ENCODE measurements at places on chromosomes 6 and 20. TPM values are rescaled to one million over a fixed set of nuclear protein-coding genes. Genes with fewer than 3 reads are reported as not detected.

DNA sequence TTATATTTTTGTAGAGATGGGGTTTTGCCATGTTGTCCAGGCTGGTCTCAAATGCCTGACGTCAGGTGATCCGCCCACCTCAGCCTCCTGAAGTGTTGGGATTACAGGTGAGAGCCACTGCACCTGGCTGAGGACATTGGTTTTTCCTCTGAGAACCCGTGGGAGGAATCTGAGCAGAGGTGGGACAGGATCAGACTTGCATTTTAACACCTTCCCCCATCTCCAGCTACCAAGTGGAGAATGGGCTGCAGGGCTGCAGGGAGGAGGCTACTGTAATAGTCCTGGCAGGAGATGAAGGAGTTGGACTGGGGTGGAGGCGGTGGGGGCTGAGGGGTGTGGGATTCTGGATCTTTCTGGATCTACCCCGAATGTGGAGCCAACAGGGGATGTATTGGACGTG, 24.5 kb downstream of the FAM110A start:
- H3K4me3 ChIP-seq, result no peak overlapping the region
- no peaks in the 10 kb centered on the region for H3K27me3 ChIP-seq
- no peak for DNase-seq
- peaks cover 27% of the 10 kb centered on the region for H3K4me1 ChIP-seq
- H3K36me3 ChIP-seq, result no peaks in the 10 kb centered on the region

DNA sequence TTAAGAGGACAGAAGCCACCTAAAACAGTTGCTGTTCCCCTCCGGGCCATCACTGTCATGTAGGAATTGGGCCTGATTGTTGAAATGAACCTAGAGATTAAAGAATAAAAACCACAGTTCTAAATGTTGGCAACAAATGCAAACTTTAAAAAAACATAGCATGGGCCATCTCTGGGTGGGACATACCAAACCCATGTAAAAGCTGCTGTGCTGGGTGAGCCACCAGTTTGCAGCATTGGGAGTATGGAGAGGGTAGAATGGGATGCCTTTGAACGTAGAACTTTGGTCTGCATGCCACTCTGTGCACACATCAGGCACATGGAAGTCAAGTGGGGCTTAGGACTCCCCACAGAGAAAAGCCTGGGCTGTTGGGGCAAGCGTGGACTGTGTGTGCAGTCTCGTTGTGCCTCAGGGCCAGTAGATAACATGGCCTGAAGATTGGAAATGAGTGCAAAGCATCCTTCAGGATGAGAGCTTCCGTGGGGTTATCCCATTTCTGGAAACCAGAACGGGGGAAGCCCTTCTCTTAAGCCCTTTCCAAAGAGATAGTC, 28.1 kb downstream of the EPB41L1 start:
- DNase-seq, result no peak
- no peak overlapping the region for H3K27ac ChIP-seq
- no peaks in the 10 kb centered on the region for H3K36me3 ChIP-seq
- no peaks in the 10 kb centered on the region for H3K27me3 ChIP-seq
- H3K4me3 ChIP-seq, result no peak overlapping the region
- H3K4me1 ChIP-seq, result no peaks in the 10 kb centered on the region

- no peaks in the 10 kb centered on the region for H3K36me3 ChIP-seq
- H3K4me3 ChIP-seq, result no peak overlapping the region
- H3K27me3 ChIP-seq, result no peaks in the 10 kb centered on the region
- no peak for DNase-seq
- H3K4me1 ChIP-seq, result no peaks in the 10 kb centered on the region
- no peak overlapping the region for H3K27ac ChIP-seq
Observed at GRCh38 chr20:16608277-16608650, 35.0 kb upstream of the KIF16B start.

DOK5 gene
- not detected for total RNA-seq

GRCh38 chr20:15927893-15928650, 645.2 kb downstream of the KIF16B start:
- no peak for DNase-seq
- no peaks in the 10 kb centered on the region for H3K27me3 ChIP-seq
- no peak overlapping the region for H3K4me3 ChIP-seq
- no peak overlapping the region for H3K27ac ChIP-seq
- H3K4me1 ChIP-seq, result no peaks in the 10 kb centered on the region

LRRC73 gene
- 0.84 TPM for total RNA-seq

DNA sequence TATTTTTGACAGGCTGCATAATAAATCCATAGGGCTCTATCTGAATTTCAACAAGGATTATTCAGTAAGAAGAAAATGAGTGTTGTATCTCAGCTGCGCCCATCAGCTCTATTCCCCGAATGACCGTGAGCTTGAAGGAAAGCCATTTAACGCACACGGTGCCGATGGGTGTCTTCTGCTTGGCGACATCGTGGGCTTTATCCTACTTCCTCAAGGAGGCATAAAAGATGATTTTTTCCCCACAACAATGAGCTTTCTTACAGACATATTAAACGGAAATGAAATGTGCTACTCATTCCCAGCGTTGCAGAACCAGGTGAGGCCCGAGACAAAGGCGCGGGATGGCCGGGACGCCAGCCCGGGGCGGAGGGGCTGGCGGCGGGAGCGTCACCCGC, 710 bp downstream of the DYNLT1 start:
- H3K36me3 ChIP-seq, result no peaks in the 10 kb centered on the region
- peak overlapping the region; percentile 97 for H3K27ac ChIP-seq
- peak overlapping the region; percentile 81 for H3K4me3 ChIP-seq
- no peaks in the 10 kb centered on the region for H3K27me3 ChIP-seq
- DNase-seq, result no peak

DNA sequence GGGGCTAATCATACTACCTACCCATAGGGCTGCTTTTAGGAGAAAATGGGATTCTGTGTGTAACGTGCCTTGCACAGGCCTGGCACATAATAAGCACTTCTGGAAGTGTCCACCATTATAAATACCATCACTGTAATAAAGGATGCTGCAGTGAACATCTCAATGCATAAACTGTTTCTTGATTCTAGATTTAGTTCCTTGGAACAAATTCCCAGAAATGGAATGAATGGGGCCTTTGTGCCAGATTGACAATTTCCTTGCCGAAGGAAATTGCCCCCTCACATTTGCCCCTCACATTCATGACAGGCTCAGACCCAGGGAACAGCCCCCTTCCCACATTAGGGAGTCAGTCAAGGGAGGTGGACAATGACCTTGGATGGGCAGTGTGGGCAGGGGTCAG, 29.2 kb downstream of the BPIFB4 start:
- H3K4me3 ChIP-seq, result no peak overlapping the region
- H3K36me3 ChIP-seq, result no peaks in the 10 kb centered on the region
- DNase-seq, result no peak
- H3K4me1 ChIP-seq, result no peaks in the 10 kb centered on the region
- no peaks in the 10 kb centered on the region for H3K27me3 ChIP-seq

GRCh38 chr20:5489601-5490000, 172.8 kb upstream of the PROKR2 start:
- no peaks in the 10 kb centered on the region for H3K27me3 ChIP-seq
- no peaks in the 10 kb centered on the region for H3K4me1 ChIP-seq
- no peak overlapping the region for H3K27ac ChIP-seq
- no peak for DNase-seq
- H3K36me3 ChIP-seq, result no peaks in the 10 kb centered on the region

LPA gene
- total RNA-seq, result not detected

SLC22A7 gene
- not detected for total RNA-seq

GRCh38 chr6:118252474-118252873, 295.6 kb upstream of the PLN start:
- no peaks in the 10 kb centered on the region for H3K4me1 ChIP-seq
- H3K27ac ChIP-seq, result no peak overlapping the region
- H3K4me3 ChIP-seq, result no peak overlapping the region
- H3K36me3 ChIP-seq, result no peaks in the 10 kb centered on the region

DNA sequence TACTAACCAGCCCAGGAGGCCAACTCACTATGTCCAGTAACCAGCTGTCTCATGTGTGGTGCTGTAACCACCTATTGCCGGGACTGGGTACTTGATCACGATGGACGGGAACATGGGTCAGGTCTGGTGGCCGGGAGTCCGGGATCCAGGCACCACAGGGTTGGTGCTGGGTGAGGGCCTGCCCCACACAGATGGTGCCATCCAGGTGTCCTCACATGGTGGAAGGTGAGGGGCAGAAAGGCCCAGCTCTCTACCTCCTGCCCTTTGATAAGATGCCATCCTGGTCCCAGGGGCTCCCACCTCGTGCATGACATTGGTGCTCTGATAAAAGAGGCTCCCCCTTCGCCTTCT, 116.3 kb downstream of the TAF4 start:
- H3K27ac ChIP-seq, result no peak overlapping the region
- no peaks in the 10 kb centered on the region for H3K27me3 ChIP-seq
- H3K4me1 ChIP-seq, result no peaks in the 10 kb centered on the region
- H3K36me3 ChIP-seq, result no peaks in the 10 kb centered on the region
- H3K4me3 ChIP-seq, result no peak overlapping the region

DNA sequence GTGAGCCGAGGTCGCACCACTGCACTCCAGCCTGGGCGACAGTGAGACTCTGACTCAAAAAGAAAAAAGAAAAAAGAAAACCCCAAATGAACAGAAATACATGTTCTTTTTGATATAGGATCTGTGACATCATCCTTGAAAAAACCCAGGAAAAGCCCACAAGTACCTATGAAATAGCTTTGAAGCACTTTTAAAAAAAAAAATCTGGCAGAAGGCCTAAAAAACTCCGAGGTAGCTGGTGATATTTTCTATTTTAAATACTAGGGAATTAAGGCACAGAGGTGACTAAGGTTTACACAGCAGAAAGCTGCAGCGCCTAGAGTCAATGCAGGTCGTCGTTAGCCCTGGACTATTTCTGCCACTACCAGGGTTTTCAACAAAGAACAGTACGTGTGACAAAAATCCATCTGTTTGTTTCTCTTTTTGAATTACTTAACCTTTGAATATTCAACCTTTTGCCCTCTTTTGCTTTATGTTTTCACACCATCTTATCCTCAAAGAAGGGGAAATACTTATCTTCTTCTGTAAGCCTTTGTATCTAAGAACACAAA, 39.4 kb upstream of the EEF1A1 start:
- no peak overlapping the region for H3K27ac ChIP-seq
- no peaks in the 10 kb centered on the region for H3K4me1 ChIP-seq
- DNase-seq, result no peak
- H3K4me3 ChIP-seq, result no peak overlapping the region
- H3K36me3 ChIP-seq, result no peaks in the 10 kb centered on the region
- no peaks in the 10 kb centered on the region for H3K27me3 ChIP-seq

RUNX2 gene
- total RNA-seq, result 17.9 TPM

GSTA1 gene
- total RNA-seq, result not detected

DNA sequence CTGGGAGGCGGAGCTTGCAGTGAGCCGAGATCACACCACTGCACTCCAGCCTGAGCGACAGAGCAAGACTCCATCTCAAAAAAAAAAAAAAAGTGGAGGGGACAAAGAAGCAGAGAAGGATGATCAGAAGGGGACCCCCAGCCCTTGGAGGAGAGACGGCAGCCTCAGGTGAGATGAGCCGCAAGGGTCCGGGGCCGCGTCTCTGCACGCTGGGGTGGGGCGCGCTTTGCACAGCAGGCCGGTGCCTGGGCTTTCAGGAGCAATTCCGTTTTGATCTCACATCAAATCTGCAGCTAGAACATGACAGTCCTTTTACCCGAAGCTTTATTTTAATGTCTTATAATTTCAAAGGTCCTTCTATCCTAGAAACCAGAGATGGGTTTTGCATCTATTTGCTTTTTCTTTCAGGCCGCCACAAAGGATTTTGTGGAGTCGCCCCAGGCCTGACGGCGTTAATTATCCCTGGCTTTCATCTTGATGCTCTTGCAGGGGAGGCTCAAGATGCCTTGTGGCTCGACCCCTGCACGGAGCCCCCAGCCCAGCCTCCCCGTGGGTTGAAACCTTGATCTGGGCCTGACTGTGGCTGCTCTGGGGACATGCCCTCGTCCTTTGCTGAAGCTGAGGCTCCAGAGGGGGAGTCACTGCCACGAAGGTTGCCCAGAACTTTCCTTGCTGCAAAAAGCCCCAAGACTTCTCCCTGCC, 17.3 kb downstream of the HRH3 start:
- no peak for DNase-seq
- no peaks in the 10 kb centered on the region for H3K4me1 ChIP-seq
- H3K36me3 ChIP-seq, result no peaks in the 10 kb centered on the region
- H3K4me3 ChIP-seq, result no peak overlapping the region

- no peaks in the 10 kb centered on the region for H3K27me3 ChIP-seq
- no peak overlapping the region for H3K27ac ChIP-seq
- H3K4me3 ChIP-seq, result no peak overlapping the region
- DNase-seq, result no peak
Observed at GRCh38 chr6:37142050-37142614, 27.8 kb upstream of the PIM1 start.

SEMG1 gene
- not detected for total RNA-seq

Measured in naive thymus-derived CD4-positive, alpha-beta T cell (primary cell).